ENCODE measurements at places on chromosomes 6 and 20. TPM values are rescaled to one million over a fixed set of nuclear protein-coding genes. Genes with fewer than 3 reads are reported as not detected.

GTSF1L gene
- not detected for total RNA-seq

MACROD2 gene
- total RNA-seq, result not detected

DNPH1 gene
- 168 TPM for total RNA-seq

WFDC10B gene
- not detected for total RNA-seq

IL17F gene
- total RNA-seq, result not detected

MAS1L gene
- total RNA-seq, result not detected

SIRPD gene
- not detected for total RNA-seq

PBOV1 gene
- not detected for total RNA-seq

PNPLA1 gene
- not detected for total RNA-seq

RAD21L1 gene
- 0.29 TPM for total RNA-seq

PRRT1 gene
- total RNA-seq, result not detected

MDC1 gene
- total RNA-seq, result 16.4 TPM

BMP2 gene
- total RNA-seq, result 0.53 TPM

NAA20 gene
- total RNA-seq, result 58.7 TPM

VSX1 gene
- total RNA-seq, result not detected

CDH26 gene
- total RNA-seq, result not detected

CST5 gene
- not detected for total RNA-seq

ABHD16B gene
- total RNA-seq, result not detected

MRPL14 gene
- 92.5 TPM for total RNA-seq

GPLD1 gene
- under 0.01 TPM for total RNA-seq

MAFB gene
- 0.71 TPM for total RNA-seq

ADGRF5 gene
- total RNA-seq, result not detected

NECAB3 gene
- total RNA-seq, result 77.3 TPM

STX11 gene
- total RNA-seq, result under 0.01 TPM

MTFR2 gene
- total RNA-seq, result 6.0 TPM

CCN6 gene
- total RNA-seq, result not detected

FBXO9 gene
- 35.4 TPM for total RNA-seq

SYCP2 gene
- total RNA-seq, result not detected

NKX2-4 gene
- not detected for total RNA-seq

IRF4 gene
- not detected for total RNA-seq

XKR7 gene
- not detected for total RNA-seq

CLDN20 gene
- not detected for total RNA-seq

Data from myometrial cell (primary cell).